ENCODE measurements at places on chromosomes 7 and 10.

DNA sequence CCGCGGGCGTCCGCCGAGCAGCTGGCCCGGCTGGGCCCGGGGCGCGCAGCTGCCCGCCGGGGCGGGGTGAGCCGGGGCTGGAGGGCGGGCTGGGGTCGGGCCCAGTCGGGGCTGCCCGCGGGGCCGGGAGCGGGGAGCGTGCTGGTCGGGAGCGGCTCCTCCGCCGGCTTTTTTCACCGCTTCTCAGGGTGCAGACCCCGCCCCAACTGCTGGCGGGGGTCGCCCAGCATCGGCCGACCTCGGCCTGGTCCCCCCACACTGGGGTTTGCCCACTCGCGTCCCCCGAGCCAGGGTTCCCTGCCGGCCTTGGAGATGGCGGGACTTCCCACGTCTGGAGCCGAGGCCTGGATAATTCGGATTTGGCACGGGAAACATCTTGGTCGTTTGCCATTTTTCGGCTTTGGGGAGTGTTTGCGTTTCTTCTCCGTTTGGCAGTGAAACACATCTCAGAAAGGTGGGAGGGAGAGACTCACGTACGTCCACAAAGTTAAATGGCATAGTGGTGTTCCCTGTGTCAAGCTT, 432 bp downstream of the TMEM248 start:
- peak; percentile 13 for DNase-seq

- no peak for DNase-seq
These were observed 180.6 kb downstream of the PHTF2 start for GRCh38 chr7:77979219-77979618.

- DNase-seq = no peak
These were observed 167.5 kb upstream of the PODXL start for GRCh38 chr7:131723926-131724325.

DNA sequence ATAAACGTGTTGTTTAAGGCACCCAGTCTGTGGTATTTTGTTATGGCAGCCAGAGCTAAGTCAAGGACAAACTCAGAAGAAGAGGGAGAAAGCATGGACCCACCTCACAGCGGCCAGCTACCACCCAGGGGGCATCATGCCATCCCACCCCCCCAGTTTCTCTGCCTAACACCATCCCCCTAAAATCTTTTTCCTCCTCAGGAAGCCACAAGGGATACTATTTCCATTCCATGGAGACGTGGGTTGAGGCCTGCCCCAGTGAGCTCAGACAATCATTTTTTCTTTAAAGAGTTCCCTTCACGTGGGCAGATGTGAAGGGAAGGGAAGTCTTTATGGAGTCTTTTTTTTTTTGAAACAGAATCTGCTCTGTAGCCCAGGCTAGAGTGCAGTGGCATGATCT, 131.8 kb downstream of the FGFR2 start:
- no peak for DNase-seq

DNA sequence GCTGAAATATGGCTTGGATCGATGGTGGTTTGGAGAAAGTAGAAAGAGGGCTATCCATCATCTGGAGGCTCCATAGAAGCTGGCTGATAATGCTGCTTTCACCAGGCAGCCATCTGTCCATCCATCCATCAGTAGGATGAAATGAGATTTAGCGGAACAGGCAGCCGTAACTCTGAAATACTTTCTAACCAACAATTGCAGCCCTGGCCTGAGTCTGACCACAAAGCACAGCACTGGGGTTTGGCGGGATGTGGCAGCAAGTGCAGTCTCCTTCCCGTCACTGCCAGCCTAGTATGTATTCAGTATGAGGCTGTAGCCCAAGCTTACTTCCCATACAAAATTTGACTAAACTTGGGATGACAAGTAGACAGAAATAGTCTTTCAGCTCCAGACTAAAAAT, 38.0 kb downstream of the R3HCC1L start:
- DNase-seq = no peak

DNA sequence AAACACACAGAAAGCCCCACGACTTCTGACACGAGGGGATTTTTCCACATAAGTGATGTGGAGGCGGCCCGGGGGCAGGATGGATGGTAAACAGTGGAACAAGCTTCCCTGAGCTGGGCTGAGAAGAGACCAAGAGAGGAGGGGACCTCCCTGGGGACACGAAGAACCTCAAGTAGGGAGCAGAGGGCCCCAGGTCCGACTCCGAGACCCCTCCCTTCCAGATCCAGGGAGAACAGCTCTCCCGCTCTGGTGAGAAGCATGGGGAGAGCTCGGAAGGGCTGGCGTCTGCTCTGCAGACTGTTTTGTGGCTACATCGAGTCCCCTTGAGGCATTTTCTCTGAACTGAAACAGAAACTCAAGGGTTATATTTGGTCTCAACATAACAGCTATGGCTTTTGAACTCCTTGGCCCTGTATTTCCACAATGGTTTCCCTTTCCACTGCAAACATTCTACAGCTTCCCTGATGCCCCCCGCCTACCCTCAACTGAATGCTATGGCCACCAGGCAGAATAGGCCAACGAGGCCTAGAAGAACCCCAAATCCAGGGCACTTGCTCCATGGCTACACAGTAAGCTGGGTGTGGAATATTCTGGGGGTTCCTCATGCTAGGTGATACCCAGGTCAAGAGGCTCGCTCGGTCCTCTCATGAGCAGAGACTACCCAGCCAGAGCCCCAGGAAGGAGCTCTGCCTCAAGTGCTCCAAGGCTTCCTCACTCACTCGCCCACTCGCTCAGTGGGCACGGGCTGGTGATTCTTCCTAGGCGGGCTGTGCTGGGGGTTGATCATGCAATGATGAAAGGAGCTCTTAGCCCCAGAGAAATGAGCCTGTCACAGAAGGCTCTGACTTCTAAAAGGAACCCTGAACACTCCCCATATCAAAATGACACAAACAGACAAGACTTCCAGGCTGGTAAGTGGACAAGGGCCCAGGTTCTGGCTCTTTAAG, 47.5 kb downstream of the FAM53B start:
- DNase-seq = peak; percentile 40

DNA sequence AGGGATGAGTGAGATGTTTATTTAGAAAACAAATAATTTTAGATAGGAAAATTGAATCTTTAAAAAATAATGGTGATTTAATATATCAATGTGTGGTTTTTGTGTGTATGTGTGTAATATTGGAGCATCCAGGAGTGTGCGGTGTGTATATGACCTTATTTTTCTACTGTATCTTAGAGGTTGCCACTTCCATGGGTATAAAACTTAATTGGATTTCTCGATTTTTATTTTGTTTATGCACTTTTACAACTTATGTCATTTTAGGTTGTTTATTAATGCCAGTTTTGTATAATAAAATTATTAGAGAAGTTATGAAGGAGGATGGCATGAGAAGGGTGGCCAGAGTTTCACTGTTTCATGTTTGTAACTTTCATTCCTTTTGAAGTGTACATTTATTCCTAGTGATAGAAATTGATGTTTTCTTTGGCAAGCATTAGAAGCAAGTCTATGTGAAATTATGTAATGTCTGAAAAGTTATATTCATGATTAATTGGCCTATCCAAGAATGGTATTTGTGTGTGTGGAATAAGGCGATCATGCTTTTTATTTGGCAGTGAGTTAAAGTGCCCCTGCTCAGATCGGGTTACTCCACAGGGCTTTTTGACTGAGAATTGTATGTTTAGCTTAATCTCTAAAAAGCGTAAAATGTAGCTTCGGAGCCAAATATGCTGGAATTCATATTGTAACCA, 110.3 kb downstream of the KAT6B start:
- no peak for DNase-seq

GRCh38 chr7:141664450-141664849, 37.5 kb downstream of the DENND11 start:
- no peak for DNase-seq

DNA sequence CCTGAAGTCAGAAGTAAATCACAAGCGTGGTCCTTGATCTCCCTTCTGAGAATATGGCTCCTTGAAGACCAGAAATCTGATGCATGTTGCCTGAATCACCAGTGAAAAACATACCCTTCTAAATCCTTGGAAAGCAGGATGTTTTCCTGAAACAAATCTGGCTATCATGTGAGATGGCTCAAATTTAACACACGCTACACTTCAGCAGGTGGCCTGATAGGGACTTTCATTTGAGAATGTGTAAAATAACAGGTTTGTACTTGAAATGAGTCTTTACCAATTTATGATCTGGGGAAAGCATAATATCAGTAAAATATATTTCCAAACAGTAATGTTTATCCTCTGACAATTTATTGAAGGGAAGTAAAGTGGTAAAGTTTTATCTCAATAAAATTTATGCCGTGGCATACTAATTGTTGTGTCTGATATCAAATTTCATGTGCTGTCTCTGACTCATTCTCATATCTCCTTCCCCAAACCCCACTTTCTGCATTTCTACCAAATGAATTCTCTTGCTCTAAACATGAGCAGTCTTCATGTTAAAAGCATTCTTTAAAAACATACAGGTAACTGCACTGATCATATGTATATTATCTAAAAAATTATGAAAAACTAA, 17.4 kb downstream of the CYP3A4 start:
- no peak for DNase-seq

DNA sequence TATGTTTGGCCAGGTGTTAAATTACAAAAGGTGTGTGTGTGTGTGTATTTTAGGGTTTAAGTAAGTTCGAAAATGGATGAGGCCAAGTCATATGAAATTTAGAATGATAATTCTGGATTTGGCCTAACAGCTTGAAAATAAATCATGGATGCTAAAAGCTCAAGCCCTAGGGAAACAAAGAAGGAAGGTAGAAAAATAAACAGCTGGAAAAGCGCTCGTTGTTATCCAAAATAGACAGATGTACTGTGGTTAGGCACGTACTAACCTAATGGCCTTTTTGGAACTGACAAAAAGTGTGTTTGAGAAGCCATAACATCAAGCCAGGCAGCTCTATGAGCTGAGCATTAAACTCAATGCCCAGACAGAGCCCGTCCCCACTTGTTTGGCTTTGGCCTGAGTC, 17.5 kb upstream of the PALS2 start:
- DNase-seq = no peak

DNA sequence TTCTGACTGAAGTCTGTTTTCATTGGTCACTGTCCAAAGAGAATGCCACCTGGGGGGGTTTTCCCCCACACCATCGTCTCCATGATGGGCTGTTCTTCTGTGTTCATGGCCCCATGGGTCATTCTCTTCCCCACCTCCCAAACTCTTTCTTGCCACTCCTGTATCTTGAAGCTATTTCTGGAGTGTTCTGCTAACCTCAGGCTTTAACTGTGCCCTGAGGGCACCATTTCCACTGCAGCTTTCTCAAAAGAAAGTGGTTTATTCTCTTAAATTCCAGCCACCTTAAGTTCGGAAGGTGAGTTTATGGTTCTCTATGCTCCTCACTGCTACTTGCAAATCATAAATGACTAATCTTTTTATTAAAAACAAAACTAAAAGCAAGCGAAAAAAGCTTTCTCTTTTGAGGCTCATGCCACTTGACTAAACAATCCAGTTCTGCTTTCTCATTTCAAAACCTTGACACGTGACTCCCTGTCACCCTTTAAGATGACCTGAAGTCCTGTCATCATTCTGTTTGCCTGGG, 7.4 kb upstream of the APBB1IP start:
- DNase-seq = no peak

GRCh38 chr7:66301249-66301648, 96.1 kb downstream of the TPST1 start:
- no peak for DNase-seq

DNA sequence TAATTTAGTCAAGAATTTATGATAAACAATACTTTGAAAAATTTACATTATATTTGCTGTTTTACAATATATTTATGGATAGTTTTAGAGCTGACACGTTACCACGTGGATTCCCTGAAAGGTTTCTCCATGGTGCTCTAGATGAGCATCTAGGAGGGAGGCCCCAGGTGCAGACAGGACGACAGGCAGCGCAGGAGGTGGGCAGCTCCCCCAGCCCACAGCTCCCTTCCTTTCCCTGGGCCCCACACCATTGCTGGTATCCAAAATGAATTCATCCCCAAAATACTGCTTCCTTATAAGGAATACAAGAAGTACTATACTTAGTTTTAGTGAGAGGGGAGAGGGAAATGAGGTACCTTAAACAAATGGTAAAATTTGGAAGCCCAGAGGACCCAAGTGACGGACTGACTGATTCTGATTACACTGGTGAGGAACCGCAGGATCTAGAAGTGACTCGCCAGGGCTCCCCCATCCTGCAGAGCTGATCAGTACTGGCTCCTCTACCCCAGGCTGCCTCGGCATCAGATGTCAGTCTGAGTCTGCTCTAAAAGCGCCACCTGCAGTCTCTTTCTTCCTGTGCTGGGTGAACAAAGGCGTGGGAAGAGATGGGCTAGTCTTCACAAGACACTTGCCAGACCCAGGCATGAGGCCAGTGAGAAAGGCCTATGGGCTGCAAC, 89.2 kb downstream of the DLG5 start:
- DNase-seq = peak; percentile 53

- no peak for DNase-seq
These were observed 50.1 kb upstream of the ELN start for GRCh38 chr7:73977619-73978618.

DNA sequence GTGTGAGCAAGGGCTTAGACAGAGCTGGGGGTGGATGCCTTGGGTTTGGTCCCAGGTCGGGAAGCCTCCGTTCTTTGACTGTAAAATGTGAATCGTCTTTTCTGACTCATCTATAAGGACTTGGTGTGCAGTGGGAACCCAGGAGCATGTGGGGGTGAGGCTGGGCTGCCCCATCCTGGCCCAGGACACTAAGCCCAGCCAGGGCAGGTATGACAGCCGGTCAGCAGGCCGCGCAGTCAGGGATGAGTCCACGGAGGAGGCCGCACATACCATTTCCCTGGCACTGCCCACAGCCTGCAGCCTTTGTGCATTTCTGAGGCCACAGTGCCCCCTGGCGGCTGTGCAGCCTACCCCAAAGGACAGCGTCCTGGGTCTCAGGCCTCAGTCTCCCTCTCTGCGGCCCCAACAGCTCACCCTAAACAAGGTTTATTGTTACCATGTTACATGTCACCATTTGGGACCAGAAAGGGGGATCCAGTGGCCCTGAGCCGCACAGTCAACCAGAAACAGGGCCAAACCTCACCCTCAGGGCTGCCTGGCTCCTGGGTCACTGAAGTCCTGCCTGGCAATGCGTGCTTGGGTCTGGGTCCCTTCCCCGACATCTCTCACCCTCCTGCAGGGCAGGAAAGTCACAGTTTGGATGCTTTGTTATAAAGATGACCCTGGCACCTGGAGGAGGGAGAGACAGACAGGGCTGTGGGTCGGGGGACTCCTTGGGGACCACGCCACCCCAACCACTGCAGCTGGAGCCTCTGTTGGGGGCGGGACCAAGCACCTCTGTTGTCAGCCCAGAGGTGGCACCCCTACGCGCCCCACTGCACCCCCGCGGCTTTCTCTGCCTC, 14.4 kb upstream of the SH2B2 start:
- DNase-seq = peak; percentile 81

DNA sequence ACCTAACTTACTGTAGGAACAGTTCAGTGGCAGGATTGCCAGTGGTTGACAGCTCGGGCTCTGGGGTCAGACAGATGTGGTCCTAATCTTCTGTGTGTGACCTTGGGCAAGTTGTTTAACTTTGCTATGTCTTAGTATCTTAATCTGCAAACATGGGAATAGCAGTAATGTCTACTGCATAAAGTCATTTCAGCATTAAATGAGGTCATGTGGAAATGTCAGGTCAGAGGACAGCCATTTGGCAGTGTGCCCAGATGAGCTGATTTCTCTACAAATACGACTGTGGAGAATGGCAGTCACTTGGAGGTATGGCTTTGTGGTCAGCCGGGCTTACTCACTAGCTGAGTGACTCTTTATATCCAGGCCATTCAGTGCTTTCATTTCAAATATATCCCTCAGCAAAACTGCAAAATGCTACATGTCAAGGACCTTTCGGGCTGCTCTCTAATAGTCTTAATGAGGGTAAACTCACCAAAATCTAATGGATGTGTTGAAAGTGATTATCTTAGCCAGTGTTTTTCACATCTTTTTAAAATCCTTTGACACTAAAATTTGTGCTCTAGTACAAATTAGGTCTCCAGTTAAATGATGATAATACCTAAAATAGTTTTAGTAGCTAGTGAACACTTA, 171.4 kb downstream of the ST7 start:
- peak; percentile 17 for DNase-seq

Data from stimulated activated CD4-positive, alpha-beta T cell treated with anti-CD3 and anti-CD28 coated beads, Interleukin-4, amount 100 ng/mL, for 1 hour (primary cell).